Astrocyte of the spinal cord (primary cell): ENCODE measurements at places on chromosomes 3 and 15.

DNA sequence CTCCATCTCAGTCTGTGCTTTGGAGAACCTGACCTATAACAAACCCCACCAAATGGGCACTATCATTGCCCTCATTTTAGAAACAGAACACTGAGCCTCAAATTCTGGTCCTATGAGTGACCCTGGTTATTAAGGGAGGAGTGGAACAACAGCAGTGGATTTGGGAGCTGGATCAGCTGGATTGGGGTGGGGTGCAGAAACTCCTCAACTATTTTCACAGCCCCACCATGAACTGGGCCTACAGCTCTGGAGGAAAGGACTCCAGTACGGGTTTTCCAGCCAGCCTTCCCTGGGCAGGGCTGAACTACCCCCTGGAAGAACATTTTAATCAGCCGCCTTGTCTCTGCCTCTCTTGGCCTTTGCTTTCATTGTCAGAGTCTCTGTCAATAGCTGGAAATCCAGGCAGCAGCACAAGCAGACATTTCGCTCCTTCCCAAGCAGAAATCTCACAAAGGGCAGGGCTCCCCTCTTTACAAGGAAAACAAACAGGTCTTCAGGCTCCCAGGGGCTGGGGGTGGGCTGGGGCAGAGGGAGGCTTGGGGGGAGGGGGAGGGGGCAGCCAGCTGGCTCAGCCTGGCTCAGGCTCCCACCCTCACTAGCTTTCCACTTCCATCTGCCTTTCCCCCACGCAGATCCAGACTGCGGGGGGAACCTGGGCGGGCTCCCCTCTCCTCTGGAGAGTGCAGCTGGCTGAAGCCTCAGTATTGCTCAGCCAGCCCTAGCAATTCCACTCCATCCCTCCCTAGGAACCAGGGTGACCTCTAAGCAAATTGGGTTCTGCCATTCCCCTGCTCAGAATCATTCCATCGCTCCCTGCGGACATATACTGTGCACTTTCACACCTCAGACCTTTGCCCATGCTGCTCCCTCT is 13.7 kb upstream of the TLE3 start:
- peak; percentile 87 for DNase-seq

GRCh38 chr15:63669074-63669473 is 71.9 kb downstream of the FBXL22 start:
- DNase-seq: no peak

DNA sequence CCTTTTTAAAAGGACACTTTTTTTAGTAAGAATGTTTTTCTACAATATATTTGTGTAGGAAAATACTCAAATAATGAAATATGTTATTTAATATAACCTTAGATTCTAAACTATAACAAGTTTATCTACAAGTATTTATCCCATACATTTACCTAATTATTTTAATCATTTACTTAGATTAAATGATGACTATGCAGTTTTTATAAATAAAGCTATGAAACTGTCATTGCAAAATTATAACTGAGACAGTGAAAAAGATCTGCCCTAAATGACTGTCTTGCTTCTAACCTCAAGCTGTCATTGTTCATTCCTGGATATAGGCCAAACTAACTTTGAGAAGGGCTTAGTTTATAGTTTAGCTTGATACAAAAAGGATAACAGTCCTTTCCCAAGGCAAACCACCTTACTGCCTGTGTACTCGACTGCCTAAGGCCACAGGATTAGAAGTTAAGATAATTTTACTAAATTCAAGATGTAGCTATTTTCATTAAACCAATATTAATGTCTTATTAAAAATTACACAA is 84.1 kb downstream of the GLDN start:
- DNase-seq: no peak

GRCh38 chr3:97841956-97842355 is 20.1 kb downstream of the CRYBG3 start:
- no peak for DNase-seq

GRCh38 chr3:45553469-45553974 is 41.0 kb upstream of the LIMD1 start:
- peak; percentile 75 for DNase-seq

DNA sequence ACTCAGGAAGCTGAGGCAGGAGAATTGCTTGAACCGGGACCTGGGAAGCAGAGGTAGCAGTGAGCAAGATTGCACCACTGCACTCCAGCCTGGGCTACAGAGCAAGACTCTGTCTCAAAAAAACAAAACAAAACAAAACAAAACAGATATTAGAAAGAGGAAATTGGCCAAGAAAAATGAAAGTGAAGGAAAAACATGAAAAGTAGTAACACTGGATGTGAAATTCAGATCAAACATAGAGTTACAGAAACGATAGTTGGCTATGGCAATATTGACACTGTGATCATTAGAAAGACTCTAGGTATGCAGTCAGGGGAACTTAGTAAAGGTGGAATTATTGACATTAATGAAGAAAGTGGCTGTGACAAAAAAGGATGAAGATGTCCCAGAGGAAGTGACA is 13.2 kb upstream of the TIPARP start:
- DNase-seq: no peak

- no peak for DNase-seq
Observed at GRCh38 chr15:85010071-85010385, 28.4 kb downstream of the PDE8A start.

DNA sequence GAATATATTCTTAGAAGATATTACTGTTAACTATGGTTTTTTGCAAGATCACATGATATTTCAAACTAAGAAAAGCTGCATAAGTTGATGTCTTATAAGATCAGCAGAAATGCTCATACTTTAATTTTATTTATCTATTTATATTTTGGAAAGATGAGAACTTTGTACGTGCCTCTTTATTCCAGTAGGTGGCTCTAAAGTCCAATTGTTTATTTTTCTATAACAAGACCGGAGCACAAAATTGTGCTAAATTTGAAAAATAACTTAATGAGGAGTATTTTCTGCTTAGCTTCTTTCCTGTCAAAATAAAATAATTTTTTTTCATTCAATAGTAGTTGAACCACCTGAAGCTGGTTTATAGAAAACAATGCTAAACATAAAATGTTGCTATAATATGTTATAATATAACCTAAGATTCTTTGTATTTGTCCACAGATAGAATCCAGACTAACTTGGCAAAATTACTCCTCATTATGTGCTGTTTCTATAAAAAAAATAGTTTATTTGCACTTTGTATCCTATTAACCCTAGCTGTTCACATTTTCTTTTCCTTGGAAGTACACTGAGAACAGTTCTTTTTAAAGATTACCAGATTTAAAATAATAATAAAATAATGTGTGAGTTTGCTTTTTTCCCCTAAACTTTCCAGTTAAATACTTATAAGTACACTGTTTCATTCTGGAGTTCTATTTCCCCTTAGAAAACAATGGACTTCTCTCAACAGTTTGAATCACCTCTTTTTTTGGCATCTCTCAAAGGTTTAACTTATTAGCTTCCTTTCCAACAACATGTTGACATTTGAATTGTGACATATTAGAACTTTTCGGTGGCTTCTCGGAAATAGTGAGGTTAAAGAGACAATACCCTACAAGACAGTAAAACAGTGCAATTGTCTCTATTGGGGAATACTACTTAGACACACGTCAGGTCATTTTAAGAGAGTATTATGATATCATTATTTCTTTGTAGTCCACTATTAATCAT is 530.0 kb downstream of the MECOM start:
- peak; percentile 44 for DNase-seq

GRCh38 chr15:66650433-66650832 is 51.6 kb upstream of the SMAD6 start:
- no peak for DNase-seq

GRCh38 chr3:190361791-190362190 is 26.2 kb upstream of the CLDN16 start:
- no peak for DNase-seq

- peak; percentile 52 for DNase-seq
Observed at GRCh38 chr3:152348436-152349177, 79.9 kb downstream of the MBNL1 start.
